ENCODE measurements at places on chromosomes 4 and X. TPM values are rescaled to one million over a fixed set of nuclear protein-coding genes. Genes with fewer than 3 reads are reported as not detected.

DNA sequence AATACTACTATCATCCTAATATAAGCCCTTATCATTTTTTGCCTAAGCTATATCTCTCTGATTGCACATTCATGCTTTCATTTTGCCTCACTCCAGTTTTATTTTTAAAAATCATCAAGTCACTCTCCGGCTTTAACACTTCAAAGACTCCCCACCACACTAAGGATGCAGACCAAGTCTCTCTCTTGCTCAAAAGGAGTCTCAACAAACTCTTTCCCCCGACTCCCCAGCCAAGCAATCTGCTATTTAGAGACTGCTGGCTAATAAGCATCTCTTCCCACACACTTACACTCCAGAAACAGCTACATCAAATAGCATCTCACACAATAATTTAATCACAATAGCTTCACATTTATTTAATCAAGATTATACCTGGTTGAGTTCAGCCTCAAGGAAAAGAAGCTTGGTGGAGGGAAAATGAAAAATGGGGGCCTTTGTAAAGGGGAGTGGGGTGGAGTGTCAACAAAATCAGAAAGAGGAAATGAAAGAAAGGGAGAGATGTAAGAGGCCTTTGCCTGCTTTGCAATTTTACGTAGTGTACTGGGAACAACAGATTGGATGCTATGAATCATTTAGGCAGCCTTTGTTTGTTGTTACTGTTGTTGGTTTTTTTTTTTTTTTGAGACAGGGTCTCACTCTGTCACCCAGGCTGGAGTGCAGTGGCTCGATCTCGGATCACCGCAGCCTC, 104.1 kb upstream of the MCF2 start:
- DNase-seq, result no peak

- DNase-seq, result no peak
Observed at GRCh38 chrX:31287861-31288260, 216.0 kb upstream of the FTHL17 start.

DNA sequence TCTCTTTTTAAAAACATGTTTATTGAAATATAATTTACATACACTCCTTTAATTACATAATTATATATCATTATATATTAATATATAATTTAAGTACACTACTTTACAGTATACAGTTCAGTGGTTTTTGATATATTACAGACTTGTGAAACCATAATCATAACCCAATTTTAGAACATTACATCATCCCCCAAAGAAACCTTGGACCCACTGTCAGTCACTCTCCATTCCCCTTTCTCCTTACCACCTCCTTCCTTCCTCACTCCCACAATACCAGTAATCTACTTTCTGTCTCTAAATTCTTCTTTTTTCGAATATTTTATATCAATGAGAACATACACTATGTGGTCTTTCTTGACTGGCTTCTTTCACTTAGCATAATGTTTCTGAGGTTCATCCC, 17.9 kb upstream of the EXOSC9 start:
- no peak for DNase-seq

DNA sequence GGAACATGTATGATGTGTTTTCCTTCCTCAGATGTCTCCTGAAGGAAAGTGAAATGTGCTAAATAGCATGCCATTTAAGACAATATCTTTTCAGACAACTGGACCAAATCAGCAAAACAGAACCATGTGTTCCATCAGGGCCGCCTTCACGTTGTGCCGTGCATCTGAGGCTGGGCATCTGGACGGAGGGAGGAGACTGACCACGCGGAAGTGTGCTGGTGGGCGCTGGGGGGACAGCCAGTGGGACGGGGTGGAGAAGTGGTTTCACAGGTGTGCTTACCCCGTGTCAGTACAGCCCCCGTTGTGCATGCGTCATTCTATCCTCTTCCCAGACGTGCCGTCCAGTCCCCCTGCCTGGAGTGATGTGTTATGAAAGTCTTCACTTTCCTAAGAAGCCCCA, 342.1 kb upstream of the FAT1 start:
- no peak for DNase-seq

GRCh38 chr4:74279716-74280115, 28.6 kb upstream of the EPGN start:
- no peak for DNase-seq

GRCh38 chr4:14771094-14771493, 231.2 kb upstream of the CPEB2 start:
- DNase-seq, result no peak

The SHROOM3 gene
- polyA plus RNA-seq, result not detected

DNA sequence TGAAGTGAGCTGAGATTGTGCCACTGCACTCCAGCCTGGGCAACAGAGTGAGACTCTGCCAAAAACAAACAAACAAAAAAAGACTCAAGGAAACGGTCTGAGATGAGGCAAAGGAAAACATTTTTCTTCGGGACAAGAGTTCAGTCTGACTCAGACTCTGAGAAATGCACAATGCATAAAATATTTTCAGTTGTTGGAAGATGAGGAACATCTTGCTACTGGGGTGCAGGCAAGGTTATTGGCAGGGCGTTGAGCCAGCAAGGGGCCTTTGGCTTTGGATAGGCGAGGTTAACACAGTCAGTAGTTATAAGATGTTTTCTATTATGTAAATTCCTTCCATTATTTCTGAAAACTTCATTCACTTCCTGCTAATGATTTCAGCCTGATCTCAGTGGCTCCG, 96.1 kb upstream of the VCX start:
- DNase-seq, result no peak

Data from K562 (cell line).